ENCODE measurements at places on chromosomes 2 and 18.

- DNase-seq: no peak
Observed at GRCh38 chr18:31428211-31428610, 19.3 kb upstream of the DSG3 start.

GRCh38 chr2:65788556-65788955 lies 356.2 kb upstream of the SPRED2 start:
- DNase-seq: peak; percentile 77

- DNase-seq: no peak
Observed at GRCh38 chr2:175817221-175817620, 184.8 kb downstream of the LNPK start.

GRCh38 chr2:9211496-9211895 lies 4.9 kb downstream of the ASAP2 start:
- peak; percentile 87 for DNase-seq

DNA sequence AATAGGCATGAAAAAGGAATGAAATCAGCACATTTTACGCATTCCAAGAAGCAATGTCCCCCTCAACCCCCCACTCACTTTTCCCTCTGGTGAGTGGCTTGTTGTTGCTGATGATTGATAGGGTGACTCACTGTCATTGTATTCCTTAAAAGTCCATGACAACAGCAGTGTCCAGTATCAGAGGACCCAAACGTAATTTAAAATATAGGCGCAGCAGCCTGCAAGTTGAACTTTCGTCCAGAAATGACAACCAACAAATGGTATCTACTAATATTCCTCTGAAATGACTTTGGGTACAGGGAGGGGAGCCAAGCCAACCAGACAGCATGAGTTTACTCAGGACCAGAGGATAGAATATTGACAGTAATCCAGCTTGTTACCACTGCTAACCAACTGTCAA lies 182.9 kb upstream of the SIX3 start:
- DNase-seq: peak; percentile 74

DNA sequence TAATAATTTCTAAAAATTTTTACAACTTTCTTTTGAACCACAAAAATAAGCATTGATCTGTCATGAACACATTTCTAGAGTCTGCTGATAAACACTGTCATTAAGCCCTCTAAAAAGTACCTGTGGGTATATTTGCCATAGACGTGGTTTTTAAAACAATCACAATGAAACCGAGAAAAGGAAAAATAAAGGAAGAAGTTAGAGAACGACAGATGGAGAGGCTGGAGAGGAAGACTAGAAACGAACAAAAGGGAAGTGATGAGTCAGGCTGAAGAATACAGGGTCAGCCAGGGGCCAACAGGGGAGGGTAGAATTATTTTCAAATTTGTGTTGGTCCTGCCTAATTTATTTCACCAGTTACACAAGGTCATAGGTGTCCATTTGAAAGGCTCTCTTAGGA lies 62.0 kb downstream of the MYL12B start:
- DNase-seq: peak; percentile 10

GRCh38 chr18:10797896-10798295 lies 272.1 kb downstream of the NAPG start:
- DNase-seq: no peak

DNA sequence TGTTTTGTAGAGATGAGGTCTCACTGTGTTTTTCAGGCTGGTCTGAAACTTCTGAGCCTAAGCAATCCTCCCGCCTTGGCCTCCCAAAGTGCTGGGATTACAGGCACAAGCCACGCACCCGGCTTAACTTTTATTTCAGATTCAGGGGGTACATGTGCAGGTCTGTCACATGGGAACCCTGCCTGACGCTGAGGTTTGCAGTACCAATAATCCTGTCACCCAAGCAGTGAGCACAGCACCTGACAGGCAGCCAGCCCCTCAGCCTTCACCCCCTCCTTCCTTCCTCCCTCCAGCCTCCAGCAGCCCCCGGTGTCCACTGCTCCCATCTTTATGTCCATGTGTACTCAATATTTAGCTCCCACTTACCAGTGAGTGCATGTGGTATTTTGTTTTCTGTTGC lies 46.0 kb upstream of the RPL31 start:
- DNase-seq: no peak

GRCh38 chr18:32431753-32432152 lies 38.9 kb downstream of the GAREM1 start:
- DNase-seq: no peak

GRCh38 chr2:6929196-6929819 lies 12.1 kb downstream of the RNF144A start:
- peak; percentile 68 for DNase-seq

DNA sequence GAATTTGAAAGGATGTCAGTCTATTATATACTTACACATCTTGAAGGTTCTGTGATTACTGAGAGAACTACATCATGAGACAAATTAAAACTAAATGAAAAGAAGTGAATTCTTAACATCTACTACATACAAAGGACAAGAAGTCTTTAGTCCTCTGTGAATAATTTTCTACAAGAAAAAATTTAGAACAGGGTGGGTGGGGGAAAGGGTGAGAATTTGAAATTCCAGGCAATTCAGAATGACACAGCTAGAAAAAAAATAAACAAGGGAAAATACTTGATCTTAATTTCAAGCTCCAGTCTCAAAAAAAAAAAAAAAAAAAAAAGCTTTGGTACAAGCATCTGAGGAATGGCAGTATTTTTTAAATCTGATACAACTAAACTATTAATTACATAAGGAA lies 15.5 kb downstream of the CUL3 start:
- DNase-seq: no peak

DNA sequence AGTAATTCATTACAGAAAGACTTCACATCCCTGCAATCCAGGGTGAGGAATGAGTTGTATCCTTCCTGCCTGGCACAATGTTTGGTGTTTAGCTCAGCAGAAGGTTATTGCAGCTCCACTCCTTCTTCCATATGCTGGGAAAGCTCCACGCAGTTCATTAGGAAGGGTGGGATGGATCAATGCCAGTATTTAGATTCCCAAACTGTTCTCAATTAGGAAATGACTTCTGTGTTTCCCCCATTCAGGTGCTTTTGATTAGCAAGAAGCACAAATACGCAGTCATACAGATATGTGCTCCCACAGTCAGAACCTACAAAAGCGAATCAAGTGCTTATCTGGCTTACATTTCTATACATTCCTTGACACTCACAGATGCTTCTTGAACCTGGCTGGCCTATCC lies 340.6 kb downstream of the NYAP2 start:
- no peak for DNase-seq

DNA sequence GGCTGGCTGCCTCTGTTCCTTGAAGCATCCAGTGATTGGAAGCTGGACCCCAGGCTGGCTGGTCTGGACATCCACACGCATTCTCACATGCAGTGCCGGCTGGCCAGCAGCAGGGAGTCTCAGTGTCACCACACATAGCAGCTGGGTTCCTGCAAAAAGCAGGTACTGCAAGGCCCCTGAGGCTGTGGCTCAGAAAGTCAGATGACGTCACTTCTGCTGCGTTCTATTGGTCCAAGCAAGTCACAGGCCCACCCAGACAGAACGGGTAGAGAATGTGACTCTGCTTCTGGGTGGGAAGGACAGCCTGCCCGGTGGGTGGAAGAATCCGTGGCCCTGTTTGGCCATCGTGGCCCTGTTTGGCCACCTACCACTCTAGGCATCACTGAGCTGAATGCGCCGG lies 51.3 kb upstream of the SPP2 start:
- no peak for DNase-seq

DNA sequence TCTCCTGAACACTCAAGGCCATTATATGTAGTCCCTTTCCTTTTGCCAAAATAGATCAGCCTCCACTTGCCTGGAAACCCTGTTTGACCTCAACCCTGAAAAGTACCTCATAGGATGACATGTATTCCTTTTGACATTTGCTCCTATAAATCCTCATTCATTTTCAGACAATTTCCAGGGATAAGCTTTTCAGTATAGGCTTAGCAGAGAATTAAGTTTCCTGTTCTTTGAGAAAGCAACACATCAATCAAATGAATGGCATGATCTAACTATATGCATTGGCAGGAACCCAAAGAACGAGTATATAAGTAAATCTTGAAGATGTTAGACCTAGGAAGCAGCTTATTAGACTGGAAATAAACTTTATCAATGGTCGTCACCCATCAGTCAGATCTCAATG lies 483.0 kb downstream of the CCDC85A start:
- DNase-seq: no peak

DNA sequence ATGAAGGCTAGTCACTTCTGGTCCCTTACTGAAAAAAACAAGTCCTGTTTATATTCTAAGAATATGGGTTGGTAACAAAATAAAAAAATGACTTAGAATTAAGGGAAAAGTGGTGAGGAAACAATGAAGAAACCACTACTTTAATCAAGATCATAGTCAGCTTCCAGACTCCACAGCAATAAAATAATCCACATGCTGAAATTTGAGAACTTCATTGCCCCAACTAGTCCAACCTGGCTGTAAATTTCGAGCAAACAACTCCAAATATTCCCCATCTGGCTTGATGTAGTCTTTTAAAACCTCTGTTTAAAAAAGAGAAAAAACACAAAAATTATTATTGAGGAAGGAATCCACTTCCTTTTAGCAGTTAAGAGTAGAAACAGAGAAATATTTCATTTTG lies 32.5 kb downstream of the METTL4 start:
- no peak for DNase-seq

- no peak for DNase-seq
Observed at GRCh38 chr2:46020416-46020815, 276.8 kb upstream of the EPAS1 start.

GRCh38 chr2:23607925-23608324 lies 222.9 kb downstream of the KLHL29 start:
- no peak for DNase-seq

DNA sequence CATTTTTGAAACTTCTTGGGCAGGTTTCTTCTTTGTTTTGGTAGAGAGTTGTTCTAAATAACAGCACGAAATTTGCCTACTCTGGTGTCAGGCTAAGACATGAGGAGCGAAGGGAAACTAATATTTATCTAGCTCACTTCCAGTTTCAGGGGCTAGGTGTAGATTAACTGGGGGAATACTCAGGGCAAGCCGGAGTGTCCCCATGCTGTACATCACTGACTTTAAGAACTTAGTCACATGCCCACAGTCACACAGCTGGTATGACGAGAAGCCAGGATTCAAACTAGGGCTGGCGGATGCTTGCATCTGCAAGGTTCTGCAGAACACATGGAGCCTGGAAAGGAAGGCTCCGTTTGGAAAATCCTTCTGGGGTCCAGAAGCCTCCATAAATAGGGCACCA lies 133.3 kb downstream of the ALPK2 start:
- no peak for DNase-seq

GRCh38 chr2:84980263-84980983 lies 9.5 kb downstream of the KCMF1 start:
- DNase-seq: no peak

DNA sequence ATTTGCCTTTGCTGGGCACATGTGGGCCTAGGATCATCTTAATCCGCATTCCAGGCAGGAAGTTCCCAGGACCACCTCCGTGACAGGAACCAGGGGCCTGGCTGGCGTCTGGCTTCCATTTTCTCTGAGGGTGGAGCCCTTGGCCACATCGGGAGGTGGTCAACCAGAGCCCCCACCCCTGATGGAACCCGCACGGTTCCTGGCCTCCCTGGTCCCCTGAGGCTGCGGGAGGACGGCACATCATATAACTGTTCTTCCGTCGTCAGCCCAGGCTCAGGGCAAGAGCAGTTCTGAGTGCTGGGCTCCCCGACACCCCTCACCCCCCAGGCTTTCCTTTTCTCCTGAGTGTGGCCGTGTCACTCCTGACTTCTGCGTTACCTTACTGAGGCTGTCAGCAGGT lies 13.5 kb downstream of the ESPNL start:
- no peak for DNase-seq

- peak; percentile 89 for DNase-seq
Observed at GRCh38 chr2:119111115-119111975, 47.2 kb downstream of the C1QL2 start.

DNA sequence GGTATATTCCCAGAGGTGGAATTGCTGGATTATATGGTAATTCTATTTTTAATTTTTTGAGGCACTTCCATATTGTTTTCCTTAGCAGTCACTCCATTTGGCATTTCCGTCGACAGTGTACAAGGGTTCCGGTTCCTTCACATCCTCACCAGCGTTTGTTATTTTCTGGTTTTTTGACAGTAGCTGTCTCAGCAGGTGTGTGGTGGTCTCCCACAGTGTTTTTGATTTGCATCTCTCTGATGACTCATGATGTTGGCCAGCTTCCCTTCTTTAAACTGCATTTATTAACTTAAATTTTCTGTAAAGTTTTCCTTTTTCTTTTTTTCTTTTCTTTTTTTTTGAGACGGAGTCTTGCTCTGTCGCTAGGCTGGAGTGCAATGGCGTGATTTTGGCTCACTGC lies 19.7 kb downstream of the SH3BP4 start:
- DNase-seq: no peak
